GM23338 (cell line): ENCODE measurements at places on chromosomes 12 and 14.

- DNase-seq, result no peak
Observed at GRCh38 chr12:127607146-127607725, 659.7 kb upstream of the TMEM132C start.

DNA sequence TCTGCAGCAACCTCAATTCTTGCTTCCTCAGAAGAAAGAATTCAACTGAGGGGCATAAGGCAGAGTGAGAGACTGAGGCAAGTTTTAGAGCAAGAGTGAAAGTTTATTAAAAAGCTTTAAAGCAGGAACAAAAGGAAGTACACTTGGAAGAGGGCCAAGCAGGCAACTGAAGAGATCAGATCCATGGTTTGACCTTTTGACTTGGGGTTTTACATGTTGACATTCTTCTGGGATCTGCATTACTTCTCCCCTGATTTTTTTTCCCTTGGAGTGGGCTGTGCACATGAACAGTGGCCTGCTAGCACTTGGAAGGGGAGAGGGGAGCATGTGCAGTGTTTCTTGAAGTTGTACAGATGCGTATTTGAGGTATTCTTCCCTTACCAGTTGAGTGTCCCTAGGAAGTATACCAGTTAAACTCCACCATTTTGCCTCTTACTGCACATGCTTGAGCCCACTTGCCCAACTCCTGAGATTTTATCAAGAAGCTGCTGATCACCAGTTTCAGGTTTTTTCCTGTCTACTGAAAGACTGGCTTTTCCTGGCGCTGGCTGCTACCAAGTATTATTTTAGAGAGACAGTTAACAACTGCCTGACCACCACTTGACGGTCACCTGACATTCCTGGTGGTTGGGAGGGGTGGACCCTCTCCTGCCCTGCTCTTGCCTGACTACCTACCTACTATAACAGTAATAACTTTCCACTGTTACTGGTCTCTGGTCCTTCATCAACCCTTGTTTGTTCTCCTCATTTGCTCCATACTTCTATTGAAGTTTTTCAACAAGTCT, 26.0 kb upstream of the TMTC2 start:
- no peak for DNase-seq

DNA sequence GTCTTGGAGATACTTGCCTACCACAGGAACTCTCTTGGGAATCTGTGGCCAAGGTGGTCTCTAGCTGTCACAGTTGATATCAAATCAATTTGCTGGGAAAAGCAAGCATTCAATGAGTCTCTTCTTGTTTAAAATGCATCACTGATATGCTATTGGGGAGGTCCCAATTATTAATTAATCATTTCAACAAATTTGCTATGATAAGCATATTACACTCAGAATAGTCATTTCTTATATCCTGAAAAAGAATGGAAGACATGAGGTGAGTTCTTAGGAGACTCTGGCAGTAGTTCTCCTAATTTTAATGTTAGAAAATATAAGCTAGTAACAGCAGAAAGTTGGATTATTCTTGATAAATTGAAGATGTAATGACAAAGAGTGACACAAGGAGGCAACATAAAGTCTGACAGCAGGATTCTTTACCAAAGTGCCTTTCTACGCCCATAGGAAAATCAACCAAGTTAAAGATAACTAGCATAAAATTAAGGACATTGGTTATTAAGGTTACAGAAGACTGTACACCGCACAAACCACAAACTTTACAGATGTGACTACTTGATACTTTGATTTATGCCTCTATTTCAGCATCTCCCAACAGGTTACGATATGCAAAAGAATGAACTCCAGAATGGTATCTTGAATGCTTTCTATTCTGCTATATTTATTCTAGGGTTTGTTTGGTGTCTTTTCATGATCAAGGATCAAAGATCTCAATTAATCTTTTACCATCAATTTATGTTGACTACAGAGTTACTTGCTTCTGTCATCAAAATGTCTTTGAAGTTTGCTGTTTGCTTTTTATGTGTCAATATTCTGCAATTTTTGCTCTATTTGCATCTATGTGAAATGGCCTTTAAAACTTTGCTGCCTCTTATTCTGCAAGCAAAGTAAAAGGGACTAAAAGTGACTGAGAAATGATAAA, 349.6 kb upstream of the CLEC14A start:
- DNase-seq, result peak; percentile 36

GRCh38 chr14:78286210-78286609, 116.0 kb downstream of the NRXN3 start:
- peak; percentile 20 for DNase-seq

GRCh38 chr12:47753021-47754001, 5.4 kb downstream of the RAPGEF3 start:
- DNase-seq, result peak; percentile 87

GRCh38 chr14:73231981-73232851, 5.1 kb upstream of the PAPLN start:
- peak; percentile 87 for DNase-seq

DNA sequence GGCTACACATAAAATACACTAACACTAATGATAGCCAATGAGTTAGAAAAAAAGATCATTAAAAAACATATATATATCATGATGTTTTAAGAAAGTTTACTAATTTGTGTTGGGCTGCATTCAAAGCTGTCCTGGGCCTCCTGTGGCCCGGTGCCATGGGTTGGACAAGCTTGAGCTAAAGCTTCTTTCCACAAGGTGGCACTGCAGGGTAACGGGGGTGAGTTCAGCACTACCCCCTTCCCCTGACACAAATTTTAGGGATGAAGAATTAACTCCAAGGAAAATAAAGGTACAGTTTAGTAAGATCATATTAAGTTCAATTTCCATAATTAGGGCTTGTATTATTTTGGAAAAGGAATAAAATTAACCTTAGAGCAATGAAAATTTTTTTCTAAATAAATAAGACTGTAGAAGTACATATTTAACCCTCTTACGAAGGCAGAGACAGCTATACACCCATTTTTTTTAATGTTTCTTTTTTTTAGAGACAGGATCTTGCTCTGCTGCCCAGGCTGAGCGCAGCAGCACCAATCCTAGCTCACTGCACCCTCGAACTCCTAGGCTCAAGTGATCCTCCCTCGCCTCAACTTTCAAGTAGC, 38.9 kb downstream of the PPP1R13B start:
- DNase-seq, result peak; percentile 93

- DNase-seq, result peak; percentile 36
Observed at GRCh38 chr12:113778432-113779132, 187.5 kb downstream of the RBM19 start.

DNA sequence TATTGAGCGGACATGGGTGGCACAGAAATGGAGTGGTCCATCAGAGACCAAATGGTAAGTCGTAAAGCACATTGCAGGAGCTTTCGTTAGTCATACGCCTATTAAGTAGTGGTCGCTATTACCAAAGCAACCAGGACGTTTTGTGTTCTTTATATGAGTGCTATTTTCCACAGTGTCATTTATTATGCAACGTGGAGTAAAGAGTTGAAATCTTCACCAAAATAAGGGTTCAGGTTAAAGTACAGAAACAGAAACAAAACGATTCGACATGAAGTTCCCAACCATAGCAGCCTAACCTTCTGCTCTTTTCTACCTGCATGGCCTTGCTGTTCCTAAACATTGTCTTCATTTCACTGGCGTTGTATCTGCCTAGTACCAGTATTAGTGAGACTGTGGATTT, 20.1 kb upstream of the FGD4 start:
- no peak for DNase-seq

GRCh38 chr12:25816637-25817036, 141.8 kb upstream of the RASSF8 start:
- no peak for DNase-seq

- no peak for DNase-seq
Observed at GRCh38 chr12:89162589-89163261, 189.6 kb downstream of the DUSP6 start.

DNA sequence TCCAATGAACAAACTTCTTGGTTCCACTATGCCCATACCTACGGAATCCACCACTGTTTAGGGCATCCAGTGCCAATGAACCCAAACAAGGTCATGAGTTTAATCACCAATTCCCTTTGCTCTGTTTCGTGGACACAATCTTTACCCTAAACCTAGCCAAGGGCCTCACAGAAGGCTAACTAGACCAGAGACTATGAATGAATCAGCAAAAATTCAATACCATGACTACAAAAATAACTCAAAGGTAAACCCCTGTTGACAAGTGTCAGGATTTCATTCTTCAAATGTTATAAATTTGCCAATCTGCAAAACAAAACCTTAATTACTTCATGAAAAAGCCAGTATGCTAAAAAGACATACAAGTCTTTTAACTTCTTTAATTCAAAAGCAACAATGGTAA, 96.7 kb downstream of the CEP128 start:
- no peak for DNase-seq

GRCh38 chr12:28235015-28235414, 44.8 kb downstream of the CCDC91 start:
- no peak for DNase-seq

- DNase-seq, result no peak
Observed at GRCh38 chr12:18054925-18055619, 34.9 kb downstream of the RERGL start.

- no peak for DNase-seq
Observed at GRCh38 chr14:61573748-61574513, 121.4 kb upstream of the HIF1A start.

DNA sequence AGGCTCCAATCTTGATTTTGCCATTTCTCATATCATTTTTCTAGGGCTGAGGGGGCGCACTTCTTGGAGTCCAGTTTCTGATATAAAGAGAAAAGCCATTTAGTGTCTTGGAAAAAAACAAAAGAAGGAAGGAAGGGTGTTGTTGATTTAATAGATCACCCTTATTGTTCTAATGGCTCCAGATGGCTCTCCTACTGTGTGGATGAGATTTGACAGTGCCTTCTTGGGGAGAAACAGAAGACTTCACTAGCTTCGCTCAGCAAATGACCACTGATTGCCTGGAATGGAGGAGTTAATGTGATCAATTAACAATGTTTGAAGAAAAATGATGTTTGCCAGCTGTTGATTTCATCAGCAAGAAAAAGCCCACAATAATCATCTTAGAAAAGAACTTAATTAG, 216.2 kb downstream of the APAF1 start:
- peak; percentile 23 for DNase-seq

- DNase-seq, result no peak
Observed at GRCh38 chr12:105443802-105444652, 113.5 kb downstream of the C12orf75 start.

- no peak for DNase-seq
Observed at GRCh38 chr14:93230539-93230938, 23.5 kb downstream of the UBR7 start.

DNA sequence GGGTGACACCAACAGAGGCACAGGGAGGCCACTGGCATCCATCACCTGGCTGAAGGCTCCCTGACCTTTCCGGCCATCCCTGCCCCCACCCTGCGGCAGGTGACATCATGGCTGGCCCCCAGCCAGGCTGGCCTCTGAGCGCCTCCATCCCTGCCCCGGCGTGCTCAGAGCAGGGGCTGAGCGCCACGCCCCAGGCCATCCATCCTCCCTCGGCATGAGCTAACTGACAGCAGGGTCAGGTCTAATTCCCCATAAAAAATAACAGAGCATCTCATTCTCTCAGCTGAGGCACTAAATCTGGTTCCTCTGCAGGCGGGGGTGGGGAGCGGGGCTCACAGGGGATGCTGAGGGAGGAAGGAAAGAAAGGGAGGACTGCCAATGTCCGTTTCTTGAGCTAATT, 50.7 kb downstream of the PRIMA1 start:
- DNase-seq, result no peak

- DNase-seq, result peak; percentile 79
Observed at GRCh38 chr14:93683226-93683625, 105.1 kb downstream of the PRIMA1 start.

- peak; percentile 71 for DNase-seq
Observed at GRCh38 chr14:70808416-70809224, 693 bp downstream of the MAP3K9 start.

- peak; percentile 37 for DNase-seq
Observed at GRCh38 chr12:113519464-113520307, 48.0 kb upstream of the LHX5 start.

- DNase-seq, result no peak
Observed at GRCh38 chr12:58750484-58750883, 169.8 kb downstream of the LRIG3 start.

- DNase-seq, result no peak
Observed at GRCh38 chr14:105241641-105242040, 6.7 kb upstream of the BTBD6 start.

- DNase-seq, result peak; percentile 83
Observed at GRCh38 chr12:6383572-6384498, at the start of gene LTBR. Gene LTBR (plus strand): TSS chr12:6384162. CDS start chr12:6384359, 197 bp downstream.

DNA sequence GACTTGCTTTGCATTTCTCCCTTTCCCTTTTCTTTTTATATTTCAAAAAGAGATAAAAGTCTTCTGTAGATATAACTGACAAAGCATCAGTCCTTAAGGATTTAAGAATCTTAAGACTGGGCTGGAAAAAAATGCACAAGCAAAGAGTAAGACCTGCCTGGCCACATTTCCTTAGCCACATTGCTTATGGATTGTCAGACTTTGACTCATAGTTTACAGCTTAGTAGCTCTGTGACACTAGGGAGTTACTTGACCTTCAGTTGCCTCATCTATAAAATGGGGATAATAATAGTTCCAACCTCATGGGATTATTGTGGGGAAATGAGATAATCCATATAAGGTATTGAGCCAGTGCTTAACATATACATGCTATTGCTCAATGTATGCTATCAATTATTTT, 66.4 kb upstream of the STK38L start:
- DNase-seq, result no peak

- DNase-seq, result no peak
Observed at GRCh38 chr12:72144553-72144952, 127.6 kb upstream of the TRHDE start.

GRCh38 chr12:60101715-60102114, 505.9 kb downstream of the SLC16A7 start:
- no peak for DNase-seq

DNA sequence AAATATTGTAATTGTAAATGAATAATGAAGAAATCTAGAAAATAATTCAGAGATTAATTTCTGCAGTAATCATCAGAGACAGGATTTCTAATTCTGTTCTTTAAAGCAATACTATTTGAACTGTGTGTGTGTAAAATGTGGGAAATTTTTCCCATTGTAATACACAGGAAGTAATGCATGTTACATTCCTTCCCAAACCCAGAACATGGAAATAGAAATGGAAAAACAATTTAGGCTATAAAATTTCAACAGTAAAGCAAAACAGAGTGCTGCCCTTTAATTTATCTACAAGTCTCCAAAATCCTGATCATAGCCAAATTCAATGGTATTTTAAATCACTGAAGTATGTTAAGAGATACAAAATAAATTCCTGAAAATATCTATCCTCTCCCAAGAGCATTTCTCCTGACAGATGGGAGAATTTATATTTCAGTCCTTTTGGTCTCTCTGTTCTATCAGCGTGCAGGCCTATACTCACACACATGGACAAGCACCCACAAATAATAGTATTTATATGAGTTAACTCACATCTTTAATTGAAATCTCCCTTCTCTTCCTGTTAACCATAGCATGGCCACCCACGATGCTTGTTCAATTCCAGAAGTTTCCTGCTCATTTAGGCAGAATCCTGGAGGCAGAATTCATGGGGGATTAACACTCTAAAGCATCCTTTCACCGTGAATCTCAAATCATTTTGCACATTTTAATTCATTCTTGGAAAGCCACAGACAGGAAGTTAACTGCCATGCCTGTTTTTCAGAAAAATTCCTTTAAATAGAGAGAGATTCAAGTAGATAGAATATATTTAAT, 1465.4 kb upstream of the FLRT2 start:
- peak; percentile 5 for DNase-seq
